HEK293T (cell line): ENCODE measurements at places on chromosomes 4 and X.

DNA sequence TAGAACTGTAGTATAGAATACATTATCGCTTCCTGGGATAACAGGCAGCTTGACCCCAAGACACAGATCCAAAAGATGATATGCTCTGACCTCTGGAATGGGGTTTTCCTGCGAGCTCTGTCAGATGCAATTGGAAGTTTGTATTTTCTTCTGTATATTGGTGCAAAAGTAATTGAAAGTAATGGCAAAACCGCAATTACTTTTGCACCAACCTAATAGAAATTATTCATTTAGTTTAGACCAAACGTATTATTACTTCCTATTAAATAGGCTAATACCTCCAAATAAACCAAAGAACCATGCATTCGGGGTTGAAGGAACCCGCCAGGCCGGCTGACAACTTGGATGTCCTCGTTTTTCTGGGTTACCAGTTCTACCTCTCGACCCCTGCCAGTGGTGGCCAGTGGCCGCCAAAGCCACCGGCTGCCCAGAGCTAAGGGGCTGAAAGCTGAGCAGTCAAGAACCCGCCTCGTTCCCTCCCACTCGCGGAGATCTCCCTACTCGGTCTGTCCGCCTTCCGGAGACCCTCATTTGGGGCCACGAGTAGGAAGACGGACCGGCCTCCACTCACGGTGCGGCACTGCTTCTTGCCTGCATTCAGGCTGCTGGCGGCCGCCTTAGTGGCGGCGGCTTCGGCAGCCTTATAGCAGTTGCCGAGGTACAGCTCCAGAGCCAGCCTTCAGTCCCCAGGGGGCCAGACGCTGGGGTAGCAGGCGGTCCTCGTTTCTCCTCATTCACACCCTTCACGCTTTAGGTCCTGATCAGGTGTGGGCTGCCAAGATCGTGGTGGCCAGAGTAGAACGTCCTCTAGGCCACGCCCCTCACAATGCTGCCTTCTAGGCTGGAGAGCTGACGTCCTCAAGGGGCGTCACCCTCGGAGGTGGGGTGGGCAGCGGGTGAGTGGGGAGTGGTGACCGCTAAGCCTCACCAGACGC, 121.9 kb downstream of the RBMX2 start:
- DNase-seq, result peak; percentile 68

DNA sequence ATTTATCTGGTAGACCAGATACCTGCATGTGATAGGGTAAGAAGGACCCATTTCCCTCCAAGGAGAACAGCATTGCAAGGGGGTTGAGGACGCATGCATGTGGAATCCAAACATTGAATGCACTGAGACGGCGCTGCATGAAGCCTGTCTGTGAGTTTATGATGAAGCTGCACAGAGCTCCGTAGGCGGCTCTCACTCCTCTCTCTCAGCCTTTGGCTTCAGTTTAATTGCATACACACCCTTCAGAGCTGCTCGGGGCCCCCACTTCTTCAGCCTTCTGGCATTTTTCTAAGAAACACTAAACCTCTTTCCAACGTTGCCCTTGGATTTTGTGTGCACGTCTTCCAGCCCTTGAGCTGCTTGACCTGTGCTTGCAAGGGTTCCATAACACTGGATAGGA, 176.6 kb downstream of the DHRSX start:
- no peak for DNase-seq

- no peak for DNase-seq
Observed at GRCh38 chrX:15790769-15791290, 546 bp downstream of the ZRSR2 start.

DNA sequence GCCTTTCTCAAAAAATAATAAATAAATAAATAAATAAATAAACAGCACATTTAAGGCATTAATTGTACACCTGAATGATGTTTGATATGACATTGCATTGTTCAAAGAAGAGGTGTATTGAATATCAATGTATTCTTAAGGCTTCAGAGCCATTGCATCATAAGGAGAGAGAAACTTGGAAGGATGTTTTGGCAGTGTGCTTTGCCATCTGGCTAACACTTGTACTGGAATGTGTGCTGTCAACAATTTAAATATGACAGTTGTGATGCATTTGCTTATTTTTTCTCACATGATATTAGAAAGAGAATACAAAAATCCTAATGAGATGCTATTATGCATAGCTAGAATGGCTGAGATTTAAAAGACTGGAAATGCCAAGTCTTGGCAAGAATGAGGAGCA, 67.8 kb downstream of the FAM133A start:
- no peak for DNase-seq

DNA sequence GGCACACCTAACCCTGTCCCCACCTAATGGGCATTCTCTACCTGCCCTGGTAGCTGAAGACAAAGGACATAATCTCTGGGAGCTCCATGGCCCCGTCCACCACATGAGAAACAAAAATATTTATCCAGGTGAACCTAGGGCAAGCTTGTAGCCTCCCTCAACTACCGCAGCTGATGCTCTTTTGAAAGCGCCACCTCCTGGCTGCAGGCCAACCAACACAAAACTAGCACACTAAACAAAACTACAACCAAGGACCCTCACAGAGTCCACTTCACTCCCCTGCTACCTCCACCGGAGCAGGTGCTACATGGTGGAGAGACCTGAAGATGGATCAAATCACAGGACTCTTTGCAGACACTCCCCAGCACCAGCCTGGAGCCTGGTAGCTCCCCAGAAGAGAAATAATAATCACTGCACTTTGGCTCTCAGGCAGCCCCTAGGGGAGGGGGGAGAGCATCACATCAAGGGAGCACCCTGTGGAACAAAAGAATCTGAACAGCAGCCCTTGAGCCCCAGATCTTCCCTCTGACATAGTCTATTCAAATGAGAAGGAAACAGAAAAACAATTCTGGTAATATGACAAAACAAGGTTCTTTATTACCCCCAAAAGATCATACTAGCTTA, 111.3 kb upstream of the ATP8A1 start:
- no peak for DNase-seq

- no peak for DNase-seq
Observed at GRCh38 chr4:153082322-153083301, 121.6 kb upstream of the TRIM2 start.

DNA sequence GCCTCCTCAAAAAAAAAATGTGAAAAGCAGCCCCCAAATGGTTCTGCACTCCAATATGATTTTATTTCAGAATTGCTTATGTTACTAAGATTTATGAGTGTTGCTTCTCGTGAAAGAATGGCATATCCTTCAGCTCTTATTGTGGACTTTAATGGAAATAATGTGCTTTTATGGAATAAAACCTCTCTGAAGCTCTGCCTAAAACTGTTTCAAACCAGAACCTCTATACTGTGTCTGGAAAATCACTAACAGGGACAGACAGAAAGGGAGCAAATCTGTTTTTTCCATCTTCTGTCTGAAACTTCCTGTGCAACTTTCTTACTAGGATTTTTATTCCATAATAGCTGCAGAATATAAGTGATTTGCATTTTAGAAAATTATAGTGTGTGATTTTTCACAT, 493.1 kb downstream of the ANKRD50 start:
- no peak for DNase-seq

DNA sequence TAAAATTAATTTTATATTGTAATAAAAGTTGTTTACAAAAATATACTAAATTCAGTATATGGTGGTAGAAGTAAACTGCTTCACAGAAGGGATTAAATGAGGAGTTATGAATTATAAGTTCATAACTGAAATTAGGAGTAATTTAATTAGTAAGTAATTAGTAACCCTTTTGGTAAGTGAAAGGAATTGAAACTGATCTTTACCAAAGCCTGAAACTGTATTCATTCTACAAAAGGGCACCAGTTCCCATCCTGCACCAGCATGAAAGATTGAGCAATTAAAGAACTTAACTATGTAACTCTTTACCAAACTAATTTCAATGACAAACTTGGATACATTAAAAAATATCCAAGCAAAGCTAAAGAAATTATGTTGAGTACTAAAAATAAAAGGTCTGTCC, 8.2 kb downstream of the MED14 start:
- no peak for DNase-seq

DNA sequence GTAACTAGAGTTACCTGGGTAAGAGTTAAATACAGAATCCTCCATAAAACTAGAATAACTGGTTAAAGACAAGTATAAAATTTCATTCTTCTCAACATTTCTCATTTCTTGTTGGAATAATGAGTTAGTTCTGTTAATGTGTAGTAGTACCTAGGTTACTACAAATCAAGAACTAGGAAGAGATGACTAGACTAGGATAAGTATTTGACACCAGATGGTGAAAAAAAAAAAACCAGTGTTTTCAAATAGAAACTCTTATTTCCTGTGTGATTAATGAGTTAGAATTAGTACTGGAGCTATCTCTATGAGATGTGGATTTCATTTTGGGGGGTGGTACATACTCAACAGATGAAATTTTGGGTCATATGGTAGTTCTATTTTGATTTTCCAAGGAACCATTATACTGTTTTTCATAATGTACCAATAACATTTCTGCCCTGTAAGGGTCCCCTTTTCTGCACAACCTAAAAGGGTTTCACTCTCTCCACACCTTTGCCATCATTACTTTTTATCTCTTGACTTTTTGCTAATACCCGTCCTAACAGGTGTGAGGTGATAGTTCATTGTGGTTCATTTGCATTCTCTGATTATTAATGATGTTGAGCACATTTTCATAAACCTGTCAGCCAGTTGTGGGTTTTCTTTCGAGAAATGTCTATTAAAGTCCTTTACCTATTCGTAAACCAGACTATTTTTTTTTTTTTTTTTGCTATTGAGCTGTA, 1.7 kb upstream of the VCX start:
- DNase-seq, result no peak

DNA sequence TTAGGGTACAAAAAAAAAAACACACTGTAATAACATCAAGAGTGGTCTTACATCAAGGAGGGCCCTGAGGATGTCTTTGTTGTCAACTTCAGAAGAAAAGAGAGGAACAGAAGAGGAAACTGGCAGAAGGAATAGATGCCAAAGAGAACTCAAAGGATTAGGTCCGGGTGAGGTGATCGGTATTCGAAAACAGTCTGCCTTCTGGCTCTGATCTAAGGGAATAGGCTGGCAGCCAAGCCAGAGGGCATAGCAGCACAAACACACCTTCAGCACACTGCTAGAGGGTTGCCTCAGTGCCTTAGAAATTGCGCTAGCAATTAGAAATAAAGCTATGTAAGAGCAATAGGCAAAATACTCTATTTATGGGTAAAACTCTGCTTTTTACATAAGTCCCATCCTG, 91.4 kb upstream of the TTC29 start:
- DNase-seq, result no peak

- no peak for DNase-seq
Observed at GRCh38 chr4:46390355-46391058, 579 bp upstream of the GABRA2 start.

GRCh38 chr4:90889171-90889570, 762.0 kb downstream of the CCSER1 start:
- no peak for DNase-seq

- DNase-seq, result no peak
Observed at GRCh38 chr4:168335621-168336020, 17.1 kb upstream of the DDX60 start.

DNA sequence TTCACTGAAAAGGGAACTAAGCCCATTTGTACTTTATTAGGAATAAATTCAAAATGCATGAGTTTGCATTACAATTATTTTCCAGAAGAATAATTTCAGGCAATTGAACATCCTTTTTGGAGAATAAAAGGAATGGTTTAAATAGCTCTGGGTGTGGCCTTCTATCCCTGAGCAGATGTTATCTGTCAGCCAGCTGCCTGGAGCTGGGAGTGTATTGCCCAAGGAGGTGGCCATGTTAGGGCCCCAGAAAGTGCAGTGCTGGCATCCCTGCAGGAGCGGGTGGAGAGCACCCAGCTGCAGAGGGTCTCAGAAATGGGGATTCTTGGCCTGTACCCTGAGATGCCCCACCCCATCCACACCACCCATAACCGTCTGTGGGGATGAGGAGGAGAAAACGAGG, 21.6 kb upstream of the VEGFD start:
- DNase-seq, result no peak

- DNase-seq, result no peak
Observed at GRCh38 chrX:39859991-39860861, 237.5 kb downstream of the BCOR start.

- no peak for DNase-seq
Observed at GRCh38 chrX:108097380-108097779, 5.8 kb downstream of the ATG4A start.

DNA sequence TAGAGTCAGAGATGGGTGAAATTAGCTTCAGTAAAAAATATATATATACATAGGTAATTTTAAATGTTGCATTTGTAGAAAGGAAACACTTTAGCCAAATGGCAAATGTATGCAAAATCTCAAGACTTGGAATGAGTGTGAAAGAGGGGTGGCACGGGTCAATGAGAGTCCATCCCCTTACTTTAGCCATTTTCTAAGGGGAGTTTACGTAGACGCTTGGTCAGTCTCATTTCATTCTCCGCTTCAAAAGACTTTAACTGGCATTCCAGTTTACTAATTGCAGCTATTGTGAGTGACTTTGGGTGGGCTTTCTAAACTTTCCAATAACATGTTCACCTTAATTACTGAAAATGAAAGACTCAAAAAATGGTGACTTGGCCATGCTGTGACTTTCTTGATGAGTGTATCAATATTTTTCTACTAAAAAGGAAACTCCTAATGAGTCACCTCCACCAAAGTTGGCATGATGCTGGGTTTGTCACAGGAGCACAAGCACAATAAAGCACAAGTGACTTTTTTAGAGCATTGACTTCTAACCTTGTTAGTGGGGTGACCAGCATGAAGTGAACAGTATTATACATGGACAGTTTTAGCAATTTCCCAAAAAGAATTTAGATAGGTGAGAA, 356.0 kb upstream of the RASGEF1B start:
- no peak for DNase-seq

DNA sequence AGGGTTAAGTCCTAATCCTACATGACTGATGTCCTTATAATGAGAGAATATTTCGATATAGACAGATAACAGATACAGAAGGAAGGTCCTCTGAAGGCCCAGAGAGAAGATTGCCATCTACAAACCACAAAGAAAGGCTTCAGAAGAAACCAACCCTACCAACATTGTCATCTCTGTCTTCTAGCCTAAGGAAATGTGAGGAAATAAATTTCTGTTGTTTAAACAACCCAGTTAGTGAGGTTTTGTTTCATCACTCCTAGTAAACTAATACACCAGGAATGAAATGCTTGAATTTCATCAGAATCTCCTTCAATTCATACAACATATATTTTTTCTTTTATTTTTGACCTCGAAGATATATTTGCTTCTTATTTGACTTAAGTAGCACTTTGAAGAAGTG, 1527.8 kb downstream of the STIM2 start:
- no peak for DNase-seq

DNA sequence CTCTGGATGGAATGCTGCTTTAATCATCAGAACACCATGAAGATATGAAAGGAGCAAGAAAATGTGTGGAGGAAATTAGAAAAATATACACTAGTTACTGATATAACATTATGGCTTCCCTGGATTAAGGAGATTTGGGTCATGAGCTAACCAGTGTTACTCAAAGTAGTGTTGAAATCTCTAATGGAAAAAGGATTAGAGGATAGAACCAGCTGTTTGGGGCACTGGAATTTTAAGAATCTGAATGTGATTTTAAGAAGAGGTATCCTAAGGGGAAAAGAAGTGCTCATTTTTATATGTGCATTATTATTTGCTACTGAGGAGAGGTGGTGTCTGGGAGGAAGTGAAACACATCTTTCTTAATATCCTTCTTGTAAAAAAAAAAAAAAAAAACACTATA, 164.1 kb upstream of the PPARGC1A start:
- no peak for DNase-seq
